ENCODE measurements at places on chromosomes 3 and 15.

DNA sequence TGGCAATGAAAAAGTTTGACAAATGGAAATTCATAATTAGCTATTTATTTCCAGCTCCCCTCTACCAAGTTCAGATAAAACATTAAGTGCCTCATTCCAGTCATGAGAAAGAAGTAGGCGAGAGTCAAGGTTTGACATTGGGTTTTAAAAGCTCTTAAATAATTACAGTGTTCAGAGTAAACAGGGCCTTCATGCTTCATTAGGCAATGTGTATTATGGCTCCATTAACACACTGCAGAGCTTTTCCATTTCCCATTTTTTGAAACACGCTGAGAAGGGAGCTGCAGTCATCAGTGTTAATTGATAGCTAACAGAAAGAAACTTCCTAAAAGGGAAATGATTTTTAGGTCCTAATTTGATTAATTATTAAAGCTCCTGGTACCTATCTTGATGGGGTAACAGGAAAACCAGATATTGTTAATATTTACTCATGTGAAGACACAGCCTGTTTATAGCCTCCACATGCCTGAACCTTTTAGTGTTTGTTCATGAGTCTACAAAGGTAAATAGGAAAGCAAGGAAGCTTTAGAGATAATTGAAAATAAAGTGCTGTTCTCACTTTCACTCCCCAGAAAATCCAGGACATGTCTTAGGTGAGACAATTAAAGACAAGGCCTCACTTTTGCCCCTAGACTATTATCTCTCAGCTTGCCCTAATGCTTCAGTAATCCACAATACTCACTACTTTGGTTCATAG is 28.7 kb downstream of the SST start:
- no peak for DNase-seq

DNA sequence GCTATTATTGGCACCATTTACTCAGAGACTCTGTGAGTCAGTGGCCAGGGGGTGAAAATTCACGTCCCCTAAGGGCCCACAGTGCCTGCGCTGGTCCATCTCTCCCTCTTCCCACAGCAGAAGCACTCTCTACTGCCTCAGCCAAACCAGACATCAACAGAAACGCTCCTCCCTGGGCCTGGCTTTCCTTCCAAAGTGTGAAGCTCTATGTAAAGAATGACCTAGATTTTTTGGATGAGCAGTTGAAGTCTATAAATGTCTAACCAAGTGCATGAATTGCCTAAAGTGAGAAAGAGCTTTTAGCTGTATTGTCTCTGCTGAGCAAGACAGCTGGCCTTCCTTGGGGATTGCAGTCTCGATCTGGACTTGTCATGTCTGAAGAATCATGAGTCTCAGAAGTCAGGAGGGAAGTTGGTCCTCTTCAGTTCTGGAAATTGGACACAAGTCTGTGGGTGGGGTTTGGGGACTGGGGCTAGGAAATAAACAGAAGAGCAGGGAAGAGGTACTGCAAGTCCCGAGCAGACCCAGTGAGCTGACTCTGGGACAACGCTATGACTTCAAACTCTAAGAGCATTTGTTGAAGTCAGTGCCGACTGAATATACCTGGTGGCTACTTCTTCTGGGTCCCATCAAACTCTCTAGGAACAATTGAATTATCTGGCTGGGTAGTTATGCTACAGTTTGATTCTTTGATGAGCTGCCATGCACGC is 29.0 kb downstream of the RASGRP1 start:
- no peak for DNase-seq

- DNase-seq: no peak
Measured at GRCh38 chr3:3853544-3853943, 54.3 kb downstream of the LRRN1 start.

GRCh38 chr3:71583566-71584393 is at the start of gene FOXP1:
Gene FOXP1 (minus strand): TSS chr3:71583728. CDS start chr3:71198381, 385,347 bp downstream.
- DNase-seq: peak; percentile 91

GRCh38 chr3:11733914-11734313 is 90.2 kb upstream of the VGLL4 start:
- DNase-seq: no peak

DNA sequence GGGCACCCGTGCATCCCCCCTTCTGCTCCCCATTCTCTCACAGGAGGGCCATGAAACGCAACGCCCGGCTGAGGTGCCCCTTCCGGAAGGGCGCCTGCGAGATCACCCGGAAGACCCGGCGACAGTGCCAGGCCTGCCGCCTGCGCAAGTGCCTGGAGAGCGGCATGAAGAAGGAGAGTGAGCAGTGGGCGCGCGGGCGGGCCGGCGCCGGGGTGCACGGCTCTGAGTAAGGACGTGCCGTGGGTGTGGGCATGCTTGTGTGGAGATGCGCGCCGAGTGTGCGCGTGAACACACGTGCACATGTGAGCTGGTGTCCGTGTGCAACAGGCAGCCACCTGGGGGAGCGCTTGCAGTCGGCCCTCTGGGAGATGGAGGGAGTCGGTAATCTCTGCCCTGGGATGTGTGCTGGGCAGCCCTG is 28.1 kb downstream of the NR1I2 start:
- no peak for DNase-seq

DNA sequence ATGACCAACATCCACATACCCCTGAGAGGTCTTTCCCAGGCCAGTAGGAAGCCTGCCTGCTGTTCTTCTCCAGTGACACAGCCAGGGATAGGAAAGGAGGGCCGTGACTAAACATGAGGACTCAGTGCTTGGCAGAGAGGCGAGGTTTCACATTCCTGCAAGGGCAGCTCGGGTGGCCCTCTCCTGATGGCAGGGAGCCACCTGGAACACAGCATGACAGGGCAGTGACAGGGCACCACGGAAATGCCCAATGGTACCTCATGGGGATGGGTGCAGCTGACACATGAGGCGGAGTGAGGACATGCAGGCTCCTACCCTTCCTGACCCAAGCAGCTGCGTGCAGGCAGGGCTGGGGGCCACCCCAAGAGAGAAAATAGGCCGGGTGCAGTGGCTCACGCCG is 7.4 kb upstream of the TGM5 start:
- DNase-seq: no peak

DNA sequence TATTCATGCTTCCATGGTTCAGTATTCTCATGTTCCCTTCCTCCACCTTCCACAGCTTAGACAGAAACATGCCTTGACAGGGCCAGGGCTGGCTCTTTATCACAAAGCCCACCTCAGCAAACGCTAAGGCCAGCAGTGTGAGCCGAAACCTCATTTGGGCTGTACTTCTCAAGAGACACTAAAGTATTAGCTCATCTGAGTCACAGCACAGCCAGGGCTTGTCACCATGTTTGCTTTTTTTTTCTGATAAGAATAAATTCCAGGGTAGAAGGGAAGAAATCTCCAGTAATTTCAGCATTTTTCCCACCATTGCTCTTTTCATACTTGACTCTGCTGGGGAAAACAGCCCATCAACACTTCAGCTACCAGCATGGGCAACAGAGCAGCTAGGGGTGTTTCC is 95.4 kb downstream of the MYLK start:
- DNase-seq: no peak

DNA sequence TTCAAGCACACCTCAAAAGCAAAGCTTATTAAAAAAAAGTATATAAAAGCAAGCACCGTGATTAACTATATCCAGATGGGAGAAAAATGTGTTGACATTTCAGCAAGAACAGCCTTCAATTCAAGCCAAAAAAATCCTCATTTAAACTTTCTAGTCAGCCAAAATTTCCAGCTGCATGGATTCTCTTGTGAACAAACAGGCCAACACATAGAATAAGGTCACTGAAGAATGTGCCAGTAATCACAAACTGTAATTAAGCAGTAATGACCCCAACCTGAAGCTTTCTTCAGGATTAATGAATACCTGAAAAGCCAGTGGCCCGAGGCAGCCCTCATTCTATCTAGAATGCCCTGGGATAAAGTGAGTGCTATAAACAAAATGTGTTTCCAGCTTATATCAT is 130.7 kb upstream of the KCNMB2 start:
- DNase-seq: no peak

DNA sequence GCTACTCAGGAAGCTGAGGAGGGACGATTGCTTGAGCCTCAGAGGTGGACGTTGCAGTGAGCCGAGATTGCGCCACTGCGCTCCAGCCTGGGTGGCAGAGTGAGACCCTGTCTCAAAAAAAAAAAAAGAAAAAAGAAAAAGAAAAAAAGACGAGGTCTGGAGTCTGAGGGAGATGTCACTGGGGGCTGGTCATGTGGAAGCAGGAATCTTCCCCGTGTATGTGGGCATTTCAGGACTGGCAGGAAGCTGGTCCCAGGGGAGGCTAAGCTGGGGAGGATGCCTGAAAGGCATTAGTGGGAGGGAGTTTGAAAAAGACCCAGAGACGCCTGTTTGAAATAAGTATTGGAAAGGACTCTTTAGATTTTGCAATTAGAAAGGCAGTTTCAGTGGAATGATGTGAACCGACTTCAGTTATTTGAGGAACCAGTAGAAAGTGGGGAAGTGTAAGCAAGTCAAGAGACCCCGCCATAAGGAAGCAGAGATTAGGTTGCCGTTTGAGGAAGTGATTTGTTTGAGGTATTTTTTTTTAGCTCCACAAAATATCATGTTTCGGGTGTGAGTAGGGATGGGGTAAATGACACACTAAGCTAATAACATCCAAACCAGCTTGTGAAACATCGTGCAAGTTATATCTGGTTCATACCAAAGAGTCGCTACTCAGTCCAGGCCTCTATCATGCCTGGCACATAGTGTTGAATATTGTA is 55.5 kb downstream of the ST6GAL1 start:
- DNase-seq: no peak

DNA sequence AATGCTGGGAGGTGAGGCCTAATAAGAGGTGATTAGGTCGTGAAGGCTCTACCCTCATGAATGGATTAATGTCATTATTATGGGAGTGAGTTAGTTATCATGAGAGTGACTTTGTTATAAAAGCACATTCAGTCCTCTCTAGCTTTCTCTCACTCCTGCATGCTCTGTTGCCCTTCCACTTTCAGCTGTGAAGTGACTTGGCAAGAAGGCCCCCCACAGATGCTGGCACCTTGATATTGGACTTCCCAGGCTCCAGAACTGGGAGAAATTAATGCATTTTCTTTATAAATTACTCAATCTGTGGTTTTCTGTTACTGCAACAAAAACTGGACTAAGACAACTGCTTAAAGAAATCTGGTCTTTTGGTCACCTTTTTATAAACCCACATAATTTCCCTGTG is 144.3 kb downstream of the FBN1 start:
- no peak for DNase-seq

DNA sequence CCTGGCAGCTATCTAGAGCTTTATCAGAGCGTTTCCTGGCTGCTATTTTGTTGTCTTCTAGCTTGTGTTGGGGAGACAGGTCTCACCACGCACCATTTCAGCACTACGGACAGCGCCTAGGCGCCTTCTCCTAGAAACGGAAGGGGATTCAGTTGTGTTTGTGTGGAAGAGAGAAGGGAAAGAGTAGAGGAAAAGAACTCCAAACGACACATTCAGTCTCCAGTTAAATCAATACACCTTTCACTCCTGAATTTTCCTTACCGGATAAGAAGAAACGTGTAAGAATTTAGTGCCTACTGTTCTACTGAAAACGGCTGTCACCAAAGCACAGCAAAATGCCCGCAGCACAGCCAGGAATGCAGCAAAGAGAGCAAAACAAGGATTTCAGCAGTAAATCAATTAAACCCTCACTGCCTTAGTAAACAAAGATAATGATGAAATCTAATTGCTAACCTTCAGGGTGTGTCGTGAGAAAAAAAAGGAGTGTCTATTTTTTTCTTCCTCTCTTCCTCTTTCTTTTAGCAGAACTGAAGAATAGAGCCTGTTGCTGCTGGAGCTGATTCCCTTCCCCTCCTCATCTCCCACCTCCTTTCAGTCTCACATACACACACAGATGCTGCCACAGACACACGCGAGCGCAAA is 412 bp upstream of the CTXN2 start:
- no peak for DNase-seq

- no peak for DNase-seq
Measured at GRCh38 chr3:31079689-31080088, 185.2 kb upstream of the GADL1 start.

DNA sequence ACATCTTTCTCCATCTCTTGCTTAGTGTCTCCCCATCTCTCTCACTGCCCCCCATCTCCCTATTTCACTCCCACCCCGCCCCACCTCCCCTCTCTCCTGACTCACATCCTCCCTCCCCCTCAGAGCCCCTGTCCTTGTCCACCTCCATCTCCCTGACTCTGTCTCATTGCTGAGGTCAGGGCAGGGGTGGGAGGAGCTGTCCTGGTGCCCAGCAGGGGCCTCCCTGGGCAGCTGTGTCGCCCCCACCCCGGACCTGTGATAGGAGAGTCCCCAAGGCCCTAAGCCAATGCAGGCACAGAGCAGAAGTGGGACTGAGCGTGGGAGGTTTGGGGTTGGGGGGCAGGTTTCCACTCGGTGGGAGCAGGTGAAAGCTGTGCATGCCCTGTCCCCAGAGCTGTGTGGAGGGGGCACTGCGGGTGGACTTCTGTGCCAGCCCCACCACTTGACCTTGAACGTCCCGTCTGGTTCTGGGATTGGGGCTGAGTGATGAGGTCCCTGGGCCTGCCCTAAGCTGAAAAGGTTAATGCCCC is 210.8 kb downstream of the TBC1D2B start:
- DNase-seq: no peak

- DNase-seq: no peak
Measured at GRCh38 chr3:134929976-134930375, 134.9 kb downstream of the EPHB1 start.

DNA sequence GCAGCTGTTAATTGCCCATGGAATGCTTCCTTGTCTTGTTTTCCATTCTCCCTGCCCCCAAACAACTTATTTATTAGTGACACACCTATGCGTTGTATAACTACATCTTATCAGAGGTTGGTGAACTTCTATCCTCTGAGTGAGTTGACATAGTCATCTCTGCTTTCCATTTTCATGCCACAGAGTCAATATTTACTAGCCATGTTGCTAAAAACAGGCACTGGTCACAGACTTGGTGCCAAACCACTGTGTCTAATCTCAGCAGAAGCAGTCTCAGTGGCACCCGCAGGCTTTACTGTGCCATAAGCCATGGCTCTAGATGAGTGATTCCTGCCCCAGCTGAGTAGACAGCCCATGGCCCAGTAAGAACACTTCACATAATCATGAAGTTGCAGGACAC is 26.5 kb downstream of the DAPK2 start:
- no peak for DNase-seq
